ENCODE measurements at places on chromosomes 11 and 22.
A peak's percentile ranks its signal among the peaks of the same experiment; 100 is the strongest.

DNA sequence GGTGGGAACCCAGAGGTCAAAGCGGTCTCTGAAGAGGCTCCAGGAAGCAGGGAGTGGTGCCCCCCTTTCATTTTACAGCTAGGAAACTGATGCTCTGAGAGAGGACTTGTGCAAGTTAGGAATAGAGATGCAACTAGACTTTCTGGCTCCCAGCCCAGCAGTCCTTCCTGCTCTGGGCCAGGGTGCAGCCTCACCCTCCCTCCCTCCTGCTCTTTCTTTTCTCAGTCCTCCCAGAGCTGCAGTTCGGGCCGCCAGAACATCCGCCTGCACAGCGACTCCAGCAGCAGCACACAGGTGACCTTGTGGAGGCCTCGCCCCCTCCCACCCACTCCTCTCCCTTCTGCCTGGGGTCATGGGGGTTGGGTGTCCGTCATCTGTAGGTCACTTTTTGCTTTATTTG, 51.5 kb downstream of the LHFPL7 start:
- DNase-seq = no peak

- DNase-seq = peak; percentile 6
Observed at GRCh38 chr22:49016909-49017481, 810.7 kb downstream of the BRD1 start.

GRCh38 chr11:69370984-69371709, 77.2 kb downstream of the MYEOV start:
- peak; percentile 12 for DNase-seq

DNA sequence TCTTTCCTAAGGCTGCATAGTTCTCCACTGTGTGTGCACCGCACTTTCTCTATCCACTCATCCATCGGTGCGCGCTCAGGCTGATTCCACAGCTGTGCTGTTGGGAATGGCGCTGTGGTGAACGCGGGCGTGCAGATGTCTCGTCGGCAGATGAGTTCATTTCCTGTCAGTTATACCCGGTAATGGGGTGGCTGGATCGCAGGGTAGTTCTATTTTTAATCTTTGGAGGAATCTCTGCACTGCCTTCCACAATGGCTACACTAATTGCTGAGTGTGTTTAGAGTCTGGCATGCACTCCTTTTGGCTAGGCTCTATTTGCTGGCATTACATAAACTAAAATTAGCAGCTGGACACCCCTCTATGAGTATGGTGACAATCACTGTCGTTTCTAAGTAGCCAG, 27.9 kb upstream of the KRTAP5-7 start:
- peak; percentile 20 for DNase-seq

All from activated T-cell treated with anti-CD3 and anti-CD28 coated beads, Interleukin-2, amount 50 U/mL, for 24 hours (primary cell).